ENCODE measurements at places on chromosomes 13 and 19.

DNA sequence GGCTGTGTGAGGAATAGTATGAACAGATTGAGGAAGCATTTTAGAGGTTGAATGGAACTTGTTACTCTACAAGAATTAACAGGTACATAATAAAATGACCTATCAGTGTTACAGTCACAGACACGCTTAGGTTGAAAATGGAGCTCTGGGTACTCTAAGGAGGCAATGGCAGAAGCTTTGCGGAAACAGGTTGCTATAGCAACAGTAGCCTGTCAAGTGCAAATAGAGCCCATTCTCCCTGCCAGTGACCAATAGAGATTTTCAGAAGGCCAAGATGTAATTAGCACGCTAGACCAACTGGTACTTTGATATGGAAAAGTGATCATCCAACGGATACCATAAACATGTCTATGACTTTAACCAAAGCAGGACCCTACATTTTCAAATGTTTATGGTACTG, 148.5 kb upstream of the FREM2 start:
- no peak for DNase-seq

GRCh38 chr13:97781891-97782305, 171.6 kb upstream of the IPO5 start:
- DNase-seq, result no peak

DNA sequence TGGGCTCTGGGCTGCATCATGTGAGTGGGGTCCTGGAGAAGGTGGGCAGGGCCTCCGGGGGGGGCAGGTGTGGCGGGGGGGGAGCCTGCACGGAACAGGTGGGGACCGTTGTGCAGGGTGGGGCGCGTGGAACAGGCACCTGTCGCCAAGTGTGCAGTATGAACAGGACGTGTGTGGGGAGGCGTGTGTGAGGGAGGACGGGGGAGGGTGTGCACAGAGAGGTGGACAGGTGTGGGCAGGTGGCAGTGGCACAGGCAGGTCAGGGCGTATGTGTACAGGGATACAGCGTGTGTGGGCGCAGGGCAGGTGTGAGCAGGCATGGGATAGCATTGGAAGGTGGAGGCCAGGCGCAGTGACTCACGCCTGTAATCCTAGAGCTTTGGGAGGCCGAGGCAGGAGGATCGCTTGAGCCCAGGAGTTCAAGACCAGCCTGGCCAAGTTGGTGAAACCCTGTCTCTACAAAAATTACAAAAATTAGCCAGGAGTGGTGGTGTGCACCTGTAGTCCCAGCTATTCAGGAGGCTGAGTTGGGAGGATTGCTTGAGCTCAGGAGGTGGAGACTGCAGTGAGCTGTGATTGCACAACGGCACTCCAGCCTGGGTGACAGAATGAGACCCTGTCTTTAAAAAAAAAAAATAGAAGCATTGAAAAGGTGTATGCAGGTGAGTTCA, 3.2 kb downstream of the PLK5 start:
- DNase-seq, result no peak

DNA sequence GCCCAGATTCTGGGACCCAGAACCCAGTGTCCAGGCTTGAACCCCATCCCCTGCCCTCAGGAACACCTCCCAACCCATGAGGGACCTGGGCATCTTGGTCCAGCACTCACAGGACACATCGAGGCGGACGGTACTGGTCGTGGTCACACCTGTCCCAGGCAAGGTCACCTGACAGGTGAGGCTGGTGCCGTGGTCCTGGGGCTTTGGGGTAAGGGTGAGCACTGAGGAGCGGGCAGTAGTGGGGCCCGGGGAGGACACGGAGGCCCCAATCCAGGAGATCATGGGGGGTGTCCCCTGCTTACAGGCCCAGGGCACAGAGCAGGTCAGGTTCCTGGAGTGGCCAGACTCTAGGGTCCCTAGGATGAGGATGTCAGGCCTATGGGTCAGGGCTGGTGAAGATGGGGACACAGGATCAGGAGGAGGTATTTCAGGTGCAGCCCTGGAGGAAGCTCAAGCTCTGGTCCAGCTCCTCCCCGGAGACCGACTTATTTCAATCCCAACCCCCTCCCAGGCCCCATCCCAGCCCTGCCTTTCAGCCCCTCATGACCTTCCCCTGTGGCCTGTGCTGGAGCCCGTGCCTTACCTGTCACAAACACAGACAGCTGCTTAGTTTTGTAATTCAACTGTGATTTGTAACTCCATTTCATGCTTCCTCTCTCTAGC, 772 bp downstream of the SIGLEC8 start:
- no peak for DNase-seq

DNA sequence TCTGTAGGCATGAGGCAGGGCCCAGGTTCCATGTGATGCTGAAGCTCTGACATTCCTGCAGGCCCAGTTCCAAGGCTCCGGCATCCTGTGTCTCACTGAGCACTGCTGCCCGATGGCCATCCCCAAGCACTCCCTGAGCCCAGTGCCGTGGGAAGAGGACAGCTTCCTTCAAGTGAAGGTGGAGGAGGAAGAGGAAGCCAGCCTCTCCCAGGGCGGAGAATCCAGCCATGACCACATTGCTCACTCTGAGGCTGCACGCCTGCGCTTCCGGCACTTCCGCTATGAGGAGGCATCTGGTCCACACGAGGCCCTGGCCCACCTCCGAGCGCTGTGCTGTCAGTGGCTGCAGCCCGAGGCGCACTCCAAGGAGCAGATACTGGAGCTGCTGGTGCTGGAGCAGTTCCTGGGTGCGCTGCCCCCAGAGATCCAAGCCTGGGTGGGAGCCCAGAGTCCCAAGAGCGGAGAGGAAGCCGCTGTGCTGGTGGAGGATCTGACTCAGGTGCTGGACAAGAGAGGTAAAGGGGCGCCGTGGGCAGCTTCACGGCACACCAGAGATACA, 8.0 kb downstream of the ZSCAN22 start:
- no peak for DNase-seq

DNA sequence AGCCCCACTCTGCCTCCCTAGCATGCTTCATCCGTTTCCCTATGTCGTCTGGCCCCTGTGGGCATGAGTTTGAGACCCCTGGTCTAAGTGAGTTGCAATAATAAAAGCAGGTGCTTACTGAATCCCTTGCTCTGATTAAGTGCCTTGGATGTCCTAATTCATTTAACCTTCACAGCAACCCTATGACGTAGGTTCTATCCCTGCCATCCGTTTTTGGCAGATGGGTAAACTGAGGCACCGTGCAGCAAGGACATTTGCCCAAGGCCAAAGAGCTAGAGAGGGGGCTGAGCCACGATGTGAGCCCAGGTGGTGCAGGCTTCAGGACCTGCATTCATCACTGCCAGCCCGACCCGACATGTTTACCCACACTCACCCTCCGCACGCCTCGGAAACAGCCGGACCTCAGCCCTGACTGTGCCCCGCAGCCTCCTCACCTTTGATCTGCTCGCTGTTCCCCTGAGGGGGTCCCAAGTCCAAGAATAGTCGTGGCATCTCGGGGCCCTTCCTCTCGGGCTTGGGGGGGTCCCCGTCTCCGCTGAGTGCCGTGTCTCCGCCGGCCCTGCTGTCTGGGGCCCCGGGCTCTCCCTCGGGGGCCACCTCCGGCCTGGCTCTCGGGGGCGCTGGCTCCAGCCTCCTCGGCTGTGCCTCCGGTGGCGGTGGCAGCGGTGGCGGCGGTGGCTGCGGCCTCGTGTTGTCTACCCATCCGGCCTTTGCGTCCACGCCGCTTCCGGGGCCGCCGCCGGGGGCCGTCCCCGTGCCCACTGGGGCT, 14.5 kb downstream of the LMTK3 start:
- DNase-seq, result no peak

- no peak for DNase-seq
These were observed 451.7 kb downstream of the PCDH9 start for GRCh38 chr13:66778461-66778860.

GRCh38 chr13:48505012-48505411, 27.9 kb downstream of the RCBTB2 start:
- no peak for DNase-seq

- no peak for DNase-seq
These were observed 351.2 kb downstream of the DNAJC15 start for GRCh38 chr13:43374621-43375020.

- DNase-seq, result no peak
These were observed 110.6 kb downstream of the PCDH9 start for GRCh38 chr13:67119481-67119894.

DNA sequence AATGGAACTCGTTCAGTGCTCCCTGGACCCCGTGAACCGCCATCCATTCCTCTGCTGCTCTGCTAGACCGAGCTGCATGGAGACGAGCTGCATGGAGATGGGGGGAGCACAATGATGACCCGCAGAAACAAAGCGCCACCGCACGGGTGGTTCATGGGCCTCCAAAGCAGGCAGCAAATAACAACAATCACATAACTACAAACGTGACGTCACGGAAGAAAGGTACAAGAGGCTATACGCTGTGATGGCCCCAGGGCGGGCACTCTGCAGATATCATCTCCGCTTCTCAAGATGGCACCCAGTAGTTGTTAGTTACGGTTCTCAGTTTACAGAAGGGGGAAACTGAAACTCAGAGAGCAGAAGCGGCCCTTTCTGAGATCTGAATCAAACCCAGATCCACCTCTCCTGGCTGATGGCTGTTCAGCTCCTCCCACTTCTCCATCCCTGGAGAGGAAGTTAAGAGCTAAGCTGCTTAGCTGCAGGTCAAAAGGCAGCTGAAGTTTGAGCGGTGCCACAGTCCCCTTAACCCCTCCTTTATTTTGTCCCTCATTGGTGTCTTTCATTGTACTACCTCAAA, 1.7 kb downstream of the ATP13A1 start:
- peak; percentile 75 for DNase-seq

DNA sequence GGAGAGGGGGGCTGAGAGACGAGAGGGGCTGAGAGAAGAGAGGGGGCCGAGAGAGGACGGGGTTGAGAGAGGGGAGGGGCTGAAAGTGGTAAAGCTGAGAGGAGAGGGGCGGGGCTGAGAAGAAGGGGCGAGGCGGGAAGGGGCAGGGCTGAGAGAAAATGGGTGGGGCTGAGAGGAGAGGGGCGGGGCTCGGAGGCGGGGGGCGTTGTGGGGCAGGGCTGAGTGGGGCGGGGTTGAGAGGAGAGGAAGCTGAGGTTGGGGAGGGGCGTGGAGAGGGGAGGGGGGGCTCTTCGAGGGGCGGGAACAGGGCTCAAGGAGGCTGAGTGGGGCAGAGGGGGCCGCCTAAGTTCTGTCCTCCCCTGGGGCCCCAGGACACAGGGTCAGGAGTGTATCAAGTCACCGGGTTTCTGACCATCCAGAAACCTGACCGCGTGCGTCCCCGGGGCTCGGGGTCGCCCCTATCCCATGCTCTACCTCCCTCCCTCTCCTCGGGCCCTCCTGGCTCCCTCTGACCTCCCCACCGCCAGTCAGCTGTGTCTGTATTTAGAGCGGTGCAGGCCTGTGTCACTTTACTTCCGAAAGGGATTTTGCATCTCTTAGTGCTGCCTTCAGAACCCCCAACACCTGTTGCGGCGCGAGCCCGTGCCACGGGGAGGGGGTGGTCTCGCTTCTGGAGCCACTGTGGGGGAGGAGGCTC, 38.6 kb upstream of the SEMA6B start:
- DNase-seq, result no peak

- DNase-seq, result no peak
These were observed 103.6 kb downstream of the MBNL2 start for GRCh38 chr13:97325738-97326137.

- no peak for DNase-seq
These were observed 13.0 kb upstream of the KCNN1 start for GRCh38 chr19:17953869-17954268.

- DNase-seq, result no peak
These were observed 99.6 kb downstream of the LIG4 start for GRCh38 chr13:108115738-108116137.

GRCh38 chr19:31289976-31290375, 59.3 kb downstream of the TSHZ3 start:
- DNase-seq, result no peak
